ENCODE measurements at places on chromosomes 2 and 18.

GRCh38 chr2:6181525-6181924 is 489.3 kb downstream of the SOX11 start:
- H3K27me3 ChIP-seq, result no peaks in the 10 kb centered on the region
- no peak overlapping the region for H3K4me3 ChIP-seq
- H3K4me1 ChIP-seq, result no peaks in the 10 kb centered on the region
- H3K27ac ChIP-seq, result no peak overlapping the region
- H3K36me3 ChIP-seq, result no peaks in the 10 kb centered on the region

DNA sequence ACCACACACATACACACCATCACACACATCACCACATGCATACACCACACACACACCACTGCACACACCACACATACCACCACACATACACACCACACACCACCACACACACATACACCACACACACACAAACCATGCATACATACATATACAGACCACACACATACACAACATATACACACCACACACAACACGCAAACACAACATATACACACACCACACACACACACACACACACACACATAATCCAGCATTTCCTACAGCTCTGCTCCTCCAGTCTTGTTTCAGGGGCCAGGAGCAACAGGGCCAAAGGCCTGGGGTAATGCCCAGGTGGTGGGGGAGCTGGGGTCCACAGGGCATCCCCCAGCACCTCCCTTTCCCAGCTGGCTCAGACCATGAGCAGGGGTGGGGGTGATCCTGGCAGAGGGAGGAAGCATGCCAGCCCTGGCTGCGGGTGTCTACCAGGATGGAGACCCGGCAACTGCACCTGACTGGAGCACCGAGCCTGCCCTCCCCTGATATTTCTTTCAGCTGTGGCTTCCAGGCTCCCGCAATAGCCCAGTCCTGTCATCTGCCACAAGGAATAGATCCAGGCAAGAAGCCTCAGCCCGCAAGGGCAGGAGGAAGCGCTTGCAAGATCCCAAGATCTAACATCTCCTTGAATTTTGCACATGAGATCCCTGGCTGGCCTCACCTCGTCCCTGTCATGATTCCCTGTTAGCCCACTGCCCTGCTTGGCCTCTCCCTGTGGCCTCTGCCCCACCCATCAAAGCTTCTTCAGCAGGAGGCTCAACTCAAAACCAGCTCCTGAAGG is 196.9 kb downstream of the TNS1 start:
- H3K4me1 ChIP-seq, result peaks cover 18% of the 10 kb centered on the region
- no peak for DNase-seq
- no peak overlapping the region for H3K27ac ChIP-seq
- peaks cover 89% of the 10 kb centered on the region for H3K36me3 ChIP-seq

DNA sequence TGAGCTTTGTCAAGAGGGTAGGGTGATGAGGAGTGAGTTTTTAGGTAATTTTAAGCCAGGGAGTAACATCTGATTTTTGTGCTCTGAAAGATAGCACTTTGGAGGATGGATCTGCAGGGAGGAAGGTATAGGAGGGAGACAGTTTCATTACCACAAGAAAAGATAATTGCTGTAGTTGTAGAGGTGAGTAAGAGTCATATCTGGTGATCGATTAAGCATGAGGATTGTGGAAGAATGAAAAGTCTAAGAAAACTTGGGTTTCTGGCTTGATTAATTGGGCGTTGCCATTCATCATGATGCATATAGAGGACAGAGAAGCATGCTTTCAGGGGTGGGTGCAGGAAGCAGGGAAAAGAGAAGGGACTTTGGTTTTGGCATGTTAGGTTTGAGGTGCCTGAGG is 18.5 kb downstream of the KCMF1 start:
- no peaks in the 10 kb centered on the region for H3K36me3 ChIP-seq
- no peak overlapping the region for H3K4me3 ChIP-seq
- no peak overlapping the region for H3K27ac ChIP-seq
- H3K27me3 ChIP-seq, result no peaks in the 10 kb centered on the region

GRCh38 chr2:9549420-9549819 is 6.2 kb downstream of the ADAM17 start:
- no peak for DNase-seq
- H3K27me3 ChIP-seq, result no peaks in the 10 kb centered on the region
- H3K4me3 ChIP-seq, result no peak overlapping the region
- H3K36me3 ChIP-seq, result no peaks in the 10 kb centered on the region
- peak overlapping the region; percentile 98 for H3K27ac ChIP-seq
- peaks cover 3% of the 10 kb centered on the region for H3K4me1 ChIP-seq

DNA sequence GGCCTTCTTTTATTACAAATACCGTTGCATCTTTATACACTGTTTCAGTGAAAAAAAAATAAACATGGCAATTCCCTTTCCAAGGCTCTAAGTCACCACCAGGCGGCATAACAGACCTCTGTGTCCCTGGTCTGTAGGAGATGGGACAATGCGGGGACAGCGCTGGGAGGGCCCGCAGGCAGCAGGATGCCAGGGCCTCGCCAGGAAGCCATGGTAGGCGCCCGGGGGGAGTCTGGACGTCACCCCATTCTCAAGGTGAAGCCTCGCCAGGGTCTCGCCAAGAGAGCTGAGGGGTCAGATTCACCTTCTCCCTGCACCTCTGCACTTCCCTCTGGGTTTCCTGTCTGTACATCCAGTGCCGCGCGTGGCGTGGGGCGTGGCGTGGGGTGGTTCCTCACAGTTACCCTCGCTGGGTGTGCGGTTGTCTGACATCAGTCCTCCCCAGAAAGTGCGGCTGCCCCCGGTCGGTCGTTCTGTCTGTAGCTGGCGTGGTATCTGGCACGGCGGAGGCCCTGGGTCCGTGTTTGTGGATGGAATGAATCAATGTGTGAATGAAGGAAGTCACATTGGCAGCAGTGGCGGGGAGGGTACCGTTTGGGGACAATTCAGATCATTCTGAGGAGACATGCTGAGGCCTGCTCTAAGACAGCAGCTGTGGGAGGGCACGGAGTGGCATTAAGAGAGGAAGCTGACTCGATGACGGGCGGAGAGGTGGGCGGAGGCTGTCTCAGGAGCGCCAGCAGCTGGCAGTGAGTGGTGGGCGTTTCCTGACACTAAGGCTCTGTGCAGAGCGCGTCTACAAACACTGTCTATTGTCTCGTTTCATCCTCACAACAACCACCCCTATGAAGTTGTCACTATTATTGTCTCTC is 46.0 kb downstream of the LRRFIP1 start:
- H3K36me3 ChIP-seq, result no peaks in the 10 kb centered on the region
- no peaks in the 10 kb centered on the region for H3K4me1 ChIP-seq
- peak overlapping the region; percentile 34 for H3K4me3 ChIP-seq
- peak; percentile 55 for DNase-seq
- no peaks in the 10 kb centered on the region for H3K27me3 ChIP-seq

DNA sequence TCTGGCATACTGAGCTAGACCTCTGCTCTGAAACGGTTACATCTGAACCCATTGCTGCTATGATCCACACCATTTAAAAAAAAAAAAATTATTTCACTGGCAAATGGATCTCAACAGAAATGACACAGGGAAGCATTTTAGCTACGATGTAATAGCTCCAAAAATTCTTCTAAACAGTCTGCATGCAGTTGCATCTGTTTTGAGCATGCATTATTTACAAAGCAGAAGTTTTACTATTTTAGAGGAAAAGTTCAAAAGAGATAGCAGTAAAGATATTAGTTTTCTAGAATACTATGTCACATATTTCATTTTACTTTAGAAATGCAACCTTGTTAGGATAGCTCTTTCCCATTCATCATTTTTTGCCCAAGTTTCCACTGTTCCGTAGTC is 265.7 kb downstream of the MEIS1 start:
- no peak overlapping the region for H3K4me3 ChIP-seq
- no peak for DNase-seq
- no peaks in the 10 kb centered on the region for H3K36me3 ChIP-seq
- H3K27ac ChIP-seq, result no peak overlapping the region
- H3K4me1 ChIP-seq, result no peaks in the 10 kb centered on the region

DNA sequence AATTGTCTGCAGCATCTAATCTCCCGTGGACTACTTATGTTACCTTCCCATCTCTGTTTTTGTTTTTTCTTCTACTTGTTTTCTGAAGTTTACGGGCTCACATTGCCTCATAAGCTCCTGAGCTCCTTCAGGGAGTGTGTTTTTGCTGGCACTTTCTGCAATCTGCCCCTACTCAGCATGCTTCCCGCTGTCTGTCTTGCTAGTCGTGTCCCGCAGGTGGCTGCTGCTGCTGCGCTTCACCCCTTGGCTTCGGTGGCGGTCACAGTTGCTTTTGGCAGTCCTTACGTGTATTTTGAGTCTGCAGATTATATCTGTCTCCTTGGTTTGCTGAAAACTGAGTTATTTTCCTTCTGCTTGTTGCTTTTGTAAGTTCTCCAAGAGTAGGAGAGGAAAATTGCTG is 37.3 kb downstream of the FER1L5 start:
- H3K4me1 ChIP-seq, result peaks cover 11% of the 10 kb centered on the region
- H3K27ac ChIP-seq, result no peak overlapping the region
- no peak overlapping the region for H3K4me3 ChIP-seq
- H3K27me3 ChIP-seq, result no peaks in the 10 kb centered on the region

- no peaks in the 10 kb centered on the region for H3K36me3 ChIP-seq
- DNase-seq, result no peak
- H3K4me1 ChIP-seq, result peaks cover 51% of the 10 kb centered on the region
- peak overlapping the region; percentile 67 for H3K27ac ChIP-seq
- H3K4me3 ChIP-seq, result no peak overlapping the region
These were observed 39.9 kb downstream of the CYRIA start for GRCh38 chr2:16625759-16626158.

GRCh38 chr2:42801381-42801780 is 9.0 kb upstream of the HAAO start:
- DNase-seq, result no peak
- H3K4me1 ChIP-seq, result peaks cover 7% of the 10 kb centered on the region
- H3K27me3 ChIP-seq, result no peaks in the 10 kb centered on the region

GRCh38 chr2:43265421-43265820 is 39.0 kb upstream of the ZFP36L2 start:
- peaks cover 23% of the 10 kb centered on the region for H3K4me1 ChIP-seq
- no peaks in the 10 kb centered on the region for H3K36me3 ChIP-seq
- H3K4me3 ChIP-seq, result no peak overlapping the region
- H3K27me3 ChIP-seq, result no peaks in the 10 kb centered on the region
- DNase-seq, result no peak
- peak overlapping the region; percentile 96 for H3K27ac ChIP-seq

DNA sequence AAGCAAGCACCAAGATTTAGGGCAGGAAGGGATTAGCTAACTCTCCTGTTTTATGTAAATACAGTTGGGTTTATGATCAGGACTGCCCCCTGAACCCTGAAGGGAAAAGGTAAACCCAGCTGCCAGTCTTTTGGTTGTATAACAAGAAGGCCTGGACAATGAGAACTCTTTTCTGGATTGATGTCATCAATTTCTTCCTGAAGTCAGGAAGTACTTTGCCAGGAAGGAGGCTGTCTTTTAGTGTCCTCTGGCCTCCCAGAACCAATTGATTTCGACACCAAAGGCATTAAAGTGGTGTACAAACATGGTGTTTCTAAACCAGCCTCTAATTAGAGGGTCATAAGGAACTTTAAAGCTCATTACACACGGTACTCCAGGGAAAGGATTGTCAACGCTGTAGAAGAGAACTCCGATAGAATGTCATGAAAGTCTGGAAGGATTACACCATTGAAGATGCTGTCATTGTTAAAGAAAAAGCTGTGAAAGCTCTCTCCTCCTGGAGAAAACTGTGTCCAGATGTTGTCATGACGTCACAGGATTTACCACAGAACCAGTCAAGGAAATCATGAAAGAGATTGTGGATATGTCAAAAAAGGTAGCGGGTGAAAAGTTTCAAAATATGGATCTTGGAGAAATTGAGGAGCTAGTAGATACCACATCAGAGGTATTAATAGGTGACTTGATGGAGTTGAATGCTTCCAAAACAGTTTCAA is 78.8 kb downstream of the ANKRD12 start:
- no peak for DNase-seq
- H3K27me3 ChIP-seq, result no peaks in the 10 kb centered on the region
- no peak overlapping the region for H3K27ac ChIP-seq
- no peaks in the 10 kb centered on the region for H3K36me3 ChIP-seq
- no peak overlapping the region for H3K4me3 ChIP-seq

DNA sequence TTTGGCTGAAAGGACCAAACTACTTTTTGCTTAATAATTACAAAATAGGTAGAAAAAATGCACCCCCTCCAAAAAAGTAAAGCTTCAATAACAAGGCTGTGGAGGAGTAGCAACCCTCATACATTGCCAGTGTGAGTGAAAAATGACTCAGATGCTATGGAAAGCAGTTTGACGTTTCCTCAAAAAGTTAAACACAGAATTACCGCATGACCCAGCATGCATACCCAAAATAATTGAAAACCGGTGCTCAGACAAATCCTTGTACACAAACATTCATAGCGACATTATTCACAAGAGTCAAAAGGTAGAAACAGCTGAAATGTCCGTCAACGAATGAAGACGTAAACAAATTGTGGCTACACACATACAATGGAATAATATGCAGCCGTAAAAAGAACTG is 38.8 kb upstream of the DAPL1 start:
- H3K27ac ChIP-seq, result no peak overlapping the region
- no peak for DNase-seq
- no peaks in the 10 kb centered on the region for H3K4me1 ChIP-seq
- no peaks in the 10 kb centered on the region for H3K36me3 ChIP-seq
- no peaks in the 10 kb centered on the region for H3K27me3 ChIP-seq
- no peak overlapping the region for H3K4me3 ChIP-seq

DNA sequence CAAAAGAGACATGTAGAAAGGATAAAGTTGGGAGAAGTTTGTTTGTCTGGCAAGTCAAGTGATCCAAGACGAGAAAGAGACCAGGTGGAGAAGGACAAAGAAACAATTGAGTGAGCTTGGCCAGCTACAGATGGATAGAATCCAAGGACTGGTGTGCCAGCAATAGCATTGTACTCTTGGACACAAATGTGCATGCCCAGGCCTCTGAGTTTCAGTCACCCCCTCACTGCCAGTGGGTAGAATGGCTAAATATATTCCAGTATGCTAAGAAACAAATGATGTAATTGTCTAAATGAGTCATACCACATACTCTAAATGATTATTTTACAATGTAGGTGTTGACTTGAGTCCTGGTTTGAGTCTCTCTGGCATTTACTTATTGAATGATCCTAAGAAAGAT is 881.3 kb downstream of the LRRTM4 start:
- no peak for DNase-seq
- no peaks in the 10 kb centered on the region for H3K4me1 ChIP-seq
- H3K27me3 ChIP-seq, result no peaks in the 10 kb centered on the region
- H3K27ac ChIP-seq, result no peak overlapping the region
- no peak overlapping the region for H3K4me3 ChIP-seq
- H3K36me3 ChIP-seq, result no peaks in the 10 kb centered on the region
